ENCODE measurements at places on chromosomes 3 and 15.

- no peak for DNase-seq
Observed at GRCh38 chr3:64617610-64618009, 70.2 kb downstream of the ADAMTS9 start.

- DNase-seq = no peak
Observed at GRCh38 chr3:124831628-124832199, 55.5 kb downstream of the ITGB5 start.

- no peak for DNase-seq
Observed at GRCh38 chr15:75669191-75669878, 21.6 kb downstream of the SNX33 start.

- no peak for DNase-seq
Observed at GRCh38 chr3:118354556-118354955, 680.1 kb downstream of the IGSF11 start.

GRCh38 chr15:20295238-20295811 lies 246.3 kb downstream of the GOLGA6L6 start:
- DNase-seq = no peak

GRCh38 chr3:114700637-114701234 lies 406.9 kb downstream of the TIGIT start:
- no peak for DNase-seq

- no peak for DNase-seq
Observed at GRCh38 chr3:10524270-10524669, 18.9 kb upstream of the ATP2B2 start.

- DNase-seq = no peak
Observed at GRCh38 chr15:90306560-90306959, 41.1 kb downstream of the NGRN start.

GRCh38 chr15:78457101-78457500 lies 19.1 kb downstream of the IREB2 start:
- peak; percentile 45 for DNase-seq
